ENCODE measurements at places on chromosomes 12 and 14.
A peak's percentile ranks its signal among the peaks of the same experiment; 100 is the strongest.

DNA sequence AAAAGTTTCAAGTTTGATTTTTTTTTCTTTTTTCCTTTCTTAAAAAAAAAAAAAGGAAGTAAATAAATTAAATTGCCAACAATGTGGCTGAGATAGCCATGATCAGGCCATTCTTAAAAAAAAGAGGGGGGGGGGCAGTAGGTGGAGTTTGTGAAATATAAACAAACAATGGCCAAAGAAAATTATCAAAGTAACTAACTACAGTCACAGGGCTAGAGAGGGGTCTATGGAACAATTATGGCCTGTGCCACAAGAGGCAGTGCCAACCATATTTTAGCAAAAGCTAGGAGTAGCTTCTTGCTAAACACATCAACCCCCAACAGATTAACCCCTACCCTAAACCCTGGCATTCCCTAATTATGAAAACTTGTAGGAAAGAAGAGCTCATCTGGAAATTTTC is 16.2 kb upstream of the SMARCC2 start:
- DNase-seq = no peak

GRCh38 chr12:5913387-5913786 is 31.7 kb downstream of the ANO2 start:
- no peak for DNase-seq

GRCh38 chr12:110180591-110181005 is 56.4 kb downstream of the IFT81 start:
- no peak for DNase-seq

DNA sequence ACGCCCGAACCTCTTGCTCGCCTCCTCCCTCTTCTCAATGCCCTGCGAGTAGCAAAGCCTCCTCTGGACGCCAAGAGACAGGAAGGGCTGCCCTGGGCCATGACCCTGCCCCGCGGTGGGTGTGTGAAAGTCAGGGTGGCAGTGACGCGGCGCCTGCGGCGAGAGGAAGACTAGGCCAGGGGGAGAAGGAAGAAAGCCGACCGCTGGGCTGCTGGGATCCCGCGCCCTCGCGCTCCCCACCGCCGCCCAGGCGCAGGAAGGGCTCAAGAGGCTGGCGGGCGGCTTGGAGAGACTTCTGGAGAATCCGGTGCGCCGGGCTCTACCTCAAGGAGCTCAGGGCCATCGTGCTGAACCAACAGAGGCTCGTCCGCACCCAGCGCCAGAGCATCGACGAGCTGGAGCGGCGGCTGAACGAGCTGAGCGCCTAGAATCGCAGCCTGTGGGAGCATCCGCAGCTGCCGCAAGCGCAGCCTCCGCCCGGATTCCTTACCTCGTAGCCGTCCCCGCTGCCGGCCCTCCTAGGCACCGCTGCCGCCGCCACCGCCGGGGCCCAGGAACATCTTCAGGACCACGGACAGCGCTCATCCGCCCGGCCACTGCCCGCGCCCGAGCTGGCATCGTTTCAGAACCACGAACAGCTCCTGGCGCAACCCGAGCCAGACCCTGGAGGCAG is 105.0 kb upstream of the PRB2 start:
- peak; percentile 61 for DNase-seq

GRCh38 chr12:51403681-51404136 is 12.5 kb upstream of the GALNT6 start:
- DNase-seq = no peak

DNA sequence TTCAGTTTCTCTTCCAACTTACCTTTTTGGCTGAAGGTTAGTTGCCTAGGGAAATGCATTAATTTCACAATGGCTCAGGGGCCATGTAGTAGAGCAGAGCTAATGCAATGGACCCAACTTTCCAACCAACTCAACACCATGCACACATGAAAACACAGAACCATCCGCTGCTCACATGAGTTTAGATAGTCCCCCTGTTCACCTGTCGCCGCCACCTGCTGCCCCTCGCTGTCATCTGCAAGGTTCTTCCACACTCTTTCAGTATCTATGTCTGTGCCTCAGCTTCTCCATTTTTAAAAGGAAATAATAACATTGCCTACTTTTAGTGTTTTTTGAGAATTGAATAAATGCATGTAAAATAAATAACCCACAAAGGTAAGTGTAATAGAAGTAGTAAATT is 585.6 kb downstream of the ETNK1 start:
- no peak for DNase-seq

- no peak for DNase-seq
Observed at GRCh38 chr12:4216187-4216927, 57.2 kb upstream of the CCND2 start.

- DNase-seq = no peak
Observed at GRCh38 chr14:100474196-100474595, 113.0 kb downstream of the BEGAIN start.

Data from GM06990 (cell line).